ENCODE measurements at places on chromosomes 5 and 9.

DNA sequence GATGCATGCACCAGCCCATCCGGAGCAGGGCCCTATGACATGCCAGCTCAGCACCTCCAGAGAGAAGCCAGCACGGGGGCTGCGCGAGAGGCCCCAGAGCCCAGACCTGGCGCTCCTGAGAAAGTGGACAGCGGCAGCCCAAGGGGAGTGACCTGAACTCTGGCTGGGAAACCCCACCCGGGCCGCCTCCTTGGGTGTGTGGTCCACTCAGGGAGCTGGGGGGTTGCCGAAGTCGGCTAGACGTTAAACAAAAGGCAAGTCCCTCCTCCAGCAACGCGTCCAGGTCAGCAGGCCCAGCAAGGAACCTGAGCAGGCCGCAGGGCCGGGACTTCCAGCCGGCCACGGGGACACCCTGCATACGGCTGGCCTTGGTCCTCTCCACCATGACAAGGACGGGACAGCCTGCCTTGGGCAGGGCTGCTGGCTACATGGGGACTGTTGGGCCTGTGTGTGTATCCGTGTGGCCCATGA lies 35.7 kb downstream of the NACC2 start:
- no peak for DNase-seq

DNA sequence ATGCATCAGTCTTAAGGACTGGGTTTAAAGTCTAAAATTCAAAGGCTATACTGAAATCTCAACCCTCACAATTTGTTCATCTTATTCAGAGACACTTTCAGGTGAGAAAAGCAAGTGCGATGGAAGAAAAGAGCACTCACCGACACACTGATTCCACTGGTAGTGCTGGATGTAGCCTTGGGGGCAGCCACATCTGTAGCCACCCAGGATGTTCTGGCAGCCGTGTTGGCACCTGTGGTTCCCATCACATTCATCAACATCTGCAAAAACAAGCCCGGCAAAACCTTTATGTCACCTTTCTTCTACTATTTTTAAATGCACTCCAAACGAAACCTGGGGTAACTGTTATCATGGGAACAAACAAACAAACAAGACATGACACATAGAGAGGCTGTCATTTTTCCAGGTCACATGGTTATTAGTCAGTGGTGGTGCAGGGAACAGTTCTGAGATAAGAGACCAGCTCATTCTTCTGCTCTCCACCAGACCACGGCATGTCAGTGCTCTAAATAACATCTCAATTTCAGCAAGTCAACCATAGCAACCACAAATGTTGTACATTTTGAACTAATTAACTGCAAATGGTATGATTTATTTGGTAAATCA lies 188.4 kb downstream of the SLC12A2 start:
- peak; percentile 65 for DNase-seq

GRCh38 chr5:41869151-41869723 lies 988 bp downstream of the OXCT1 start:
- DNase-seq = no peak

- no peak for DNase-seq
These were observed 12.7 kb downstream of the STK10 start for GRCh38 chr5:172175263-172175719.

DNA sequence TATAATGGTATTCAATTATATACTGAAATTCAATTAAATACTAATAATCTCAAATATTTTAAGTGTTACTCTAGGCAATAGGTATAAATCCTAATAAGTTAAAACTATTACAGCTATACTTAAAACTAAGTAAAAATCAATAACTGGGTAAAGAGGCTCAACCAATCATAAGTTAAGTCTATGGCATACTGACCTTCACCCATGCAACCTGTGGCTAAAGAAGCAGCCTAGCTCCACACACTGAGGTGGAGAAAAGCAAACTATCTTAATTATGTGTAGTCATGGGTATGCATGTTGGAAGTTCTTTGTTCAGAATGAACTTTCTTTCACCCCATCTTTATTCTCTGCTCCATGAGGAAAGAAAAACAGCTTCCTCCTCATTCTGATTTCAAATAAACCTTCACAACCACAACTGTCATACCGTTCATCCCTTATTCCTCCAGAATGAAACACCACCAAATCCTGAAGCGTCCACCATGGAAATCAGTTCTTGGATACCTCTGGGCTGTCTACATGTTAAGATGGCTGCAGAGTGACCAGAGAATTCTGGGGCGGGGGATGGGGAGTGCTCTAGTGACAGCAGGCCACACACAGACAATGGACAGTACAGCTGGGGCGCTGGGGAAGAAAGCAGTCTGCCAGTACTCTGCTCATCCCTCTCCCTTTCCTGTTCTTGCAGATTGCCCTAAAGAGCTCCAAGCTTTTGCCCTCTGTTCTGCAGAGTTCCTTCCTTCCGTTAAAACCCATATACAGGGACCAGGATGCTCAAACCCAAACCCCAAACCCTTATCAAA lies 62.3 kb downstream of the RIGI start:
- DNase-seq = no peak

DNA sequence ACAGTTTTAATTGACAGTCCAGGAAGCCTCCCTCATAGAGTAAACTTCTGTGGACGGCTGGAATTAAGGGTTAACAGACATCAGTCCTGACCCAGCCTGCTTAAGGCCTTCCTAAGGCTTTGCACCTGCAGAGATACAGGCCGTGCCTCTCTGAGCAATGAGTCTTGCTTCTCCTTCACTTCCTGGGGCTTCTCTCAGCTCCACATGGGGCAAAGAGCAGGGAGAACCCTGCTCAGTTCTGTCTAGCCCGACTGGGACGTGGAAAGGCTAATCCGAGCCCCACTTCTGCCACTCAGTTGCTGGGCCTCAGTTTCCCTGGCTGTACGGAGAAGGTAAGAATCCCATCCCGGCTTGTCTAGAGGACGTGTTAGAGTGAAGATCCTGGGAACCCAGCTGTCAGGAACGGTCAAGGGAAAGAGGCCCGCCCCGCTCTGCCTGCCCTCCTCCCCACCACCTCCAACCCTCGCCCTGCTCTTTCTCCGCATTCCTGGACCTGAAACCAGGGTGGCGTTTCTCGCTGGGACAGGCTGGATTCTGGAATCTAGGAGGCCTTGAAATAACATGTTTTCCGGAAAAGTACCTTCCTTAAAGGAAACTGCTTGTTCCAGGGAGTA lies 6.5 kb downstream of the SPAAR start:
- DNase-seq = no peak

- no peak for DNase-seq
These were observed 2.6 kb downstream of the VLDLR start for GRCh38 chr9:2624051-2624682.

DNA sequence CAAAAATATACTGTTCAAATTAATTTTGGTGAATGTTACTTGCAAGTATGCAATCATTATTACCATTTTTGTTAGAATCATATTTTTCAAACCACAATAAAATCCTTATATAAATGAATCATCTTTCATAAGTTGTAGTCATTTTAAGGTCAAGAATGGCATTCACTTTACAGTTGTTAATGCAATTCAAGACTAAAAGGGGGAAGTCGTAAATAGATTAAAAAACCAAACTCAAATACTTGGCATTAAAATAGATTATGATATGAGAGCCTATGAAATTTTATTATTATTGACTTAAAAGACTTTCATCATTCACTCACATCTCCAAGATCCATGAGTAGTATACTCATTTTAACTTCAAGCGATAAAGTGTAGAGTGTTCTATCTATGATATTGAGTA lies 11.6 kb downstream of the CDH9 start:
- DNase-seq = no peak

DNA sequence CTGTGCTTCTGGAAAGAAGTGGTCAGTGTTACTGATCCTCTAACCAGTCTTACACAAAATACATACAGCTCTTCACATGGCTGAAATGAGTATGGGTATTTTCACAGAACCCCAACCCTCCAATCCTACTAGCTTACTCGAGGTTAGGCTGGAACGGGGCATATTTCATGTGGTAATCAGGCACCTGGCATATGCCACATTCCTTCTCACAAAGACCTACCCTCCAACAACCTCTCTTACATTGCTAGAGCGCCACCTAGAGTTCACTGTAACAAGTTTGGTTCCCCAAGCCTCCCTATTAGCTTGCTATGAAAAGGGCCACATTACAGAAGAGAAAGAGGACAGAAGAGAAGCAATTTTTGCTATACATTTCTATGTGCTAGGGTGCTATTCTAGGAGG lies 597.3 kb downstream of the PRELID2 start:
- peak; percentile 43 for DNase-seq

DNA sequence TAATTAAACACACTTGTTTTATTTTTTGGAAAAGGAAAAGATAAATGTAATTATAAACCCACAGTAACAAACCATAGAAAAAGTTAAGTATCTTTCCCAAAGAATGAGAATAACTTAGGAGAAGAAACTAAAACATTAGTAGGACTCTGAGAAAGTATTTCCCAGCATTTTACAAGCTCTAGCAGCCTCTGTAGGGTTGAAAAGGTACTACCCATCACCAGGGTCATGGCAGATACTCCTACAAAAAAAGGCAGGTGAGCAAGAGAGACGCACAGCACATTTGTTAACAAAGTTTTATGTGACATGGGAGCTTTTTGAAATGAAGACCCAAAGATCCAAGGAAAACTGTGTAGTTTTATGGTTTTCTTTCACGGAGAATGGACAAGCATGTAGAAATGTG lies 77.7 kb upstream of the FAM169A start:
- DNase-seq = peak; percentile 16

GRCh38 chr5:59079622-59080620 lies 497.0 kb downstream of the RAB3C start:
- no peak for DNase-seq

GRCh38 chr5:72885824-72886223 lies 69.4 kb downstream of the TNPO1 start:
- no peak for DNase-seq

GRCh38 chr5:150393096-150393645 lies 19.5 kb downstream of the CD74 start:
- DNase-seq = no peak

- DNase-seq = peak; percentile 20
These were observed 124.7 kb upstream of the TBC1D2 start for GRCh38 chr9:98380065-98380681.

- DNase-seq = no peak
These were observed 70.0 kb downstream of the IL6ST start for GRCh38 chr5:55924744-55925143.

- no peak for DNase-seq
These were observed 18.6 kb downstream of the FGD3 start for GRCh38 chr9:92965759-92966517.

DNA sequence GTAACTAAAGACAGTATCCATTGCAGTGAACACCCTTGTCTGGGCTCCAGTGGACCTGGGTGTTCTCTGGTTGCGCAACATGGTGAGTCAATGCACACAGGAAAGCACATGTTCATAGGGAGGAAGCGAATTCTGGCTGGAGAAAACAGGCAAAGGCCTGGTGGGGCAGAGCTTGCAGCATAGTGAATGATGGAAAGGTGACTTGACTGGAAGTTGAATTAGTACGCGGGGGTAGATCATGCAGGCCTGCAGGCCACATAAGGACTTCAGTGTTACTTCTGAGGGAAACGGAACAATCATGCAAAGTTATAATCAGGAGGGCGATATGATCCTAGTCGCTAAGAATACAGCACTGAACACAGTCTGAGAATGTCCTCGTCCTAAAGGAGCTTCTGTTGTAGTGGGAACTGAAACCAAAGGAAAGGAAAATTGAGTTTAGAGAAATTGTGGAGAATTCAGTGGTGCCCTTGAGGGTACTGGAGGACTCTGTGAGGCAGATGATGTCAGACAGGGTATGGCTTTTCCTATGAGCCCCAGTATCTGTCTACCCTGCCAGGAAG lies 71.9 kb upstream of the RANBP3L start:
- peak; percentile 50 for DNase-seq

DNA sequence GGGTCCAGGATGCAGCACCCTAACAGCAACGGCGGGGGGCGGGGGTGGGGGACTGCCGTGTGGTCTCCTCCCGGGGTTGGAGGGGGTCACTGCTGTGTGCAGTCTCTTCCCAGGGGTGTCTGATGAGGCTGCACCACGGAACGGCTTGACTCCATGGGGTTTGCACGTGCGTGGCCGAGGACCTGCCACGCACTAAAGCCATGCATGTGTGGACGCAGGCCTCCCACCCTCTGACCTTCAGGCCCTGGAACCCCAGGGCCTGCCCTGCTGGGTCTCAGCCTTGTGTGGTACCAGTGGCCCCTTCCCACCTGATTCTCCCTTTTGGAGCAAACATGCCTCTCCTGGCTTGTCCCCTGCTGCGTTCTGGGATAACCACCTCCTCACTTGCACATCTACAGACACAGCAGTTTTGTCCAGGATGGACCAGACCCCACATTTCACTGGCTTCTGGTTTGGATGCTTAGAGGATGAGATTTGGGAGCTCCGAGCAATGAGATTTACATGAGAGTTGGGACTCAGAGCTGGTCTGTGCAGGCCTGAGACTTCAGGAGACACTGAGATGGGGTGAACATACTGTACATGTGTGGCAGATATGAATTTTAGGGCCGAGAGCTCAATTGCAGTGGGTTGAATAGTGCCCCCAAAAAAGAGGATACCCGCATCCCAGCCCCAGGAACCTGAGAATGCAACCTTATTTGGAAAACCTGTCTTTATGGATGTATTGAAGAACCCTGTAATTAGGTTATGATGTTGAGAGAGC lies 45.8 kb downstream of the SLC12A7 start:
- DNase-seq = no peak

DNA sequence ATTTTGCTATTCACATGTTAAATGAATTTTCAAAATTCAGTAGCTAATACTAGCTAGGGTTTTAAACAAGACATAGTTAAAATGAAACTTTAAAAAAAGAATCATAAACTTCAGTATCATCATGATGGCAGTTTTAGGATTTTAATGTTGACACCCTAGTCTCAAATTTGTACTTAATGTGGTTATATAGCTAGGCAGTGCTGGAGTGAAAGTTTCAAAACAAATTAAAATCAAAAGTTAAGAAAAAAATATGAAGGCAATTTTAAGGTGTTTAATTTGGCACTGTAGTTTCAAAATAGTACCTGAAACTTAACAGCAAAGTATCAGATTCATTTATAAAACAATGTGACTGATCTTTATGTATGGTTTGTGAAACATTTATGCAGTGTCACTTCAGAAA lies 19.3 kb upstream of the CDKN2B start:
- DNase-seq = no peak

DNA sequence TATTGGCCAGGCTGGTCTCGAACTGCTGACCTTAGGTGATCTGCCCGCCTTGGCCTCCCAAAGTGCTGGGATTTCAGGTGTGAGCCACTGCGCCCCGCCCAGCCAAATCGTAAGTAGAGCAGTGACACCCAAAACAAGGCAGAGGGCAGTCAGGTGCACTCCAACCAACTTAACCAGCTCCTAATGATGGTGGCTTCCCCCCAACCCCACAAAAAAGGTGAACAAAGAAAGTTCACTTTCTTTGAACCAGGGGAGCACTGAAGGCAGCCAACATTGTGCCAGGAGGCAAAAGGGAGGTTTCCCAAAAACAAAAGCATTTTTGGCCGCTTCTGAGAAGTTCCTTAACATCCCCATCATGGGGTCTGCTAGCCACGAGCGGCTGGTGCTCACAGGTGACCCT lies 9.6 kb downstream of the GMCL2 start:
- DNase-seq = no peak

GRCh38 chr5:38453921-38454320 lies 102.5 kb downstream of the LIFR start:
- DNase-seq = no peak

GRCh38 chr5:54514291-54514690 lies 3.3 kb upstream of the SNX18 start:
- no peak for DNase-seq
